Activated CD4-positive, alpha-beta T cell treated with anti-CD3 and anti-CD28 coated beads, Interleukin-2, Interleukin-6, amounts not matched to agents 100 ng/mL and 50 ng/mL, durations not matched to agents 16 hours and 8 hours (primary cell): ENCODE measurements at places on chromosomes 13 and 19.

DNA sequence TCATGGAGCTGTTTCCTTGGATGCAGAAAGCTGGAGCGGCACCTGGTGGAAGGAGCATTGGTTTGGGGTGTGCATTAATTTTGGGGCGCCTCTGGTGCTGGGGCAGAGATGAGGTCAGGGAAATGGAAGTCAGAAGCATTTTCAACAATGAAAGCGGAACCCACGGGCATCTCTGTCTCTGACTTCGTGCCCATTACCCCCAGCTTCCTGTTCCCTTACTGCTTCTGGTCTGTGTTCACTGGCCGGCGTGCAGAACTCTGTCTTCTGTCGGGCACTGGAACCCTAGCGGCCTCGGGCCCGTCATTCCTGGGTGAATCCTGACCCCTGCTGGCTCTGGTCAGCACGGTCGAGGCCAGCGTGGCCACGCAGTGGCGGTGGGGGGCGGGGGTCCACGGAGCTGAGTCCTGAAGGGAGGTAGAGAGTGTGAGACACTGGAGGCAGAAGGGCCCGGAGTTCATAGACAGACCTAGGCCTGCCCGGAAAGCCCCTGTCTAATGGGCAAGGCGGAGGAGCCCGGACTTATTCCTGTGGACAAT is 7.9 kb upstream of the LINGO3 start:
- DNase-seq = no peak

- DNase-seq = no peak
Observed at GRCh38 chr13:61113140-61113658, 302.4 kb downstream of the PCDH20 start.

- DNase-seq = no peak
Observed at GRCh38 chr19:4705413-4706131, 18.1 kb downstream of the DPP9 start.

- no peak for DNase-seq
Observed at GRCh38 chr13:98978280-98978679, 416 bp upstream of the DOCK9 start.

- DNase-seq = no peak
Observed at GRCh38 chr19:49814010-49814409, 918 bp upstream of the FUZ start.

- no peak for DNase-seq
Observed at GRCh38 chr13:67155898-67156722, 74.0 kb downstream of the PCDH9 start.

- DNase-seq = no peak
Observed at GRCh38 chr13:75621147-75621546, 15.0 kb upstream of the LMO7 start.

DNA sequence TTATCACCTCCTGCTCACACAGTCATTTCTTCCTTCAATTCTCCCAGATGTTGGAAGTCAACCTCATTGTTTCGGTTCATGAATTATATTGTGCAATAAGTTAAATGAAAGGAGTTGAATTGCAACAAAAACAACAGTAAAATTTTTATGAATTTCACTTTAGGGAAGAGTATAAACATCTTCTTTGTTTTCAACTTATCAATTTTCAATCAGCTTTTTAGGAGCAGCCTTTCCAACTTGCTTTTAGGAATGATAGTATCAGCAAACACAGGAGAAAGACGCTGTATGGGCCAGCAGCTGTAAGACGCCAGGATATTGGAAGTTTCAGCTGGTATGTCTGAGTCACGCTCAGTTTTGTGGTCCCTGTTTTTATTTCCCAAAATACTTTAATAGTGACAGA is 132.5 kb upstream of the ARGLU1 start:
- DNase-seq = no peak

GRCh38 chr19:7328647-7329046 is 20.1 kb upstream of the ARHGEF18 start:
- DNase-seq = no peak

DNA sequence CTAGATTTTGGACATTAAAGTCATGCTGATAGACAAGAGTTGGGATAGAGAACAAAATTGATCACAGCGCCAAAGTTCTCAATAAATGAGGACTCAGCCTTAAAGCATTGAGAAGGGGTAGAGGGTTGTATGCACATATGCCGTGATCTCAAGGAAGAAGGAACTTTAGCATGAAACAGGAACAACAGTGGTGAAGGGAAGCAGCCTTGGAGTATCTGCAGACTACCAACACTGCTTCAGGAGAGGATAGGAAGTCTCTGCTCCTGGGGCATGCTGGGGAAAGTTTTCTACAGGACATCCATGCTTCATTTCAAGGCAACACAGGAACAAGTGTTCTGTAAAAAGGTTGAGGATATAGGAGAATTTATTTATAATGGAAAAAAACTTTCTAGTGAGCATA is 111.9 kb upstream of the MLNR start:
- no peak for DNase-seq

DNA sequence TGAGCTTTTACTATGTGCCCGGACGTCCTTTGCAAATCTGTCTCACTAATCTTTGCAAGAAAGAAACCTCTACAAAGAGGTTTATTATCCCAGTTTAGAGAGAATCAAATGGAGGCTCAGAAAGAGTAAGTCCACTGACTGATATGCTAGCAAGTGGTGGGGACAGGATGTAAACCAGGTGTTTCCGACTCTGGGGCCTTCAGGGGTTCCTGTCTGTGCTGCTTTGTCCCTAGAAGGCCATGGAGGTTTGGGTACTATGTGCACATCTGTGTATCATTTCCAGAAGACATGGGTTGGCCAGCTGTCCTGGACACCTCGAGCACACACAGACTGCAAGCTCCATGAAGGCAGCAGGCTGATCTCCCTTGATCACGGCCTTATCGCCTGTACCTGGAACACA is 1.2 kb upstream of the KPTN start:
- DNase-seq = peak; percentile 18

DNA sequence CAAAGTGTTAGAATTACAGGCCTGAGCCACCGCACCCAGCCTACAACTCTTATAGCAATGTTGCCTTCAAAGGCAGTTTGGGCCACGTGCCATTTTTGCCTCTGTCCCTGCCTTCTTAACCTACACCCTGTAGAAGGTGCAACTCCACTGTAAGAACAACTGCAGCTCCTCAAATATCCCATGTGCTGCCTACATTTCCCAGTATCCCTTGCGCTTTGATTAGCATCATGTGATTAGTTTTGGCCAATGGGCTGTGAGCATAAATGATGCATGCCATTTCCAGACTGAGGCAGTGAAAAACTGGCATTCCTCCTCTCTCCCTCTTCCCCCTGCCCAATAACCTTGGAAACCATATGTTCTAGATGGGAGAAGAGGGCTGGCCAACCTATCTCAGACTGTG is 75.2 kb upstream of the MRI1 start:
- peak; percentile 40 for DNase-seq

GRCh38 chr13:82976499-82976898 is 905.8 kb downstream of the SLITRK1 start:
- DNase-seq = no peak

- DNase-seq = no peak
Observed at GRCh38 chr19:19482809-19483596, 32.3 kb downstream of the TSSK6 start.

- DNase-seq = no peak
Observed at GRCh38 chr19:5246554-5247155, 94.0 kb downstream of the PTPRS start.

DNA sequence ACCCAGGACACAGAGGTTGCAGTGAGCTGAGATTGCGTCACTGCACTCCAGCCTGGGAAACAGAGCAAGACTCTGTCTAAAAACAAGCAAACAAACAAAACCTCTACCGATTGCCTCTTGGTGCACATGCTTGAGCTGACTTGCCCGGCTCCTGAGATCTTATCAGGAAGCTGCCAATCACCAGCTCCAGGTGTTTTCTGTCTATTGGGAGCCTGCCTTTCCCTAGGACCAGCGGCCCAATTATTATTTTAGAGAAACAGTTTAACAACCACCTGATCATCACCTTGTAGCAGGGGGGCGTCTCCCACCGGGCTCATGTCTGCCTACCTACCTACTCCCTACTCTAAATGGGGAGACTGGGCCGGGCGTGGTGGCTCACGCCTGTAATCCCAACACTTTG is 10.8 kb downstream of the CLEC4M start:
- DNase-seq = no peak

GRCh38 chr13:75404726-75405125 is 77.2 kb downstream of the TBC1D4 start:
- DNase-seq = no peak

- no peak for DNase-seq
Observed at GRCh38 chr19:44573627-44574026, 39.7 kb upstream of the IGSF23 start.

DNA sequence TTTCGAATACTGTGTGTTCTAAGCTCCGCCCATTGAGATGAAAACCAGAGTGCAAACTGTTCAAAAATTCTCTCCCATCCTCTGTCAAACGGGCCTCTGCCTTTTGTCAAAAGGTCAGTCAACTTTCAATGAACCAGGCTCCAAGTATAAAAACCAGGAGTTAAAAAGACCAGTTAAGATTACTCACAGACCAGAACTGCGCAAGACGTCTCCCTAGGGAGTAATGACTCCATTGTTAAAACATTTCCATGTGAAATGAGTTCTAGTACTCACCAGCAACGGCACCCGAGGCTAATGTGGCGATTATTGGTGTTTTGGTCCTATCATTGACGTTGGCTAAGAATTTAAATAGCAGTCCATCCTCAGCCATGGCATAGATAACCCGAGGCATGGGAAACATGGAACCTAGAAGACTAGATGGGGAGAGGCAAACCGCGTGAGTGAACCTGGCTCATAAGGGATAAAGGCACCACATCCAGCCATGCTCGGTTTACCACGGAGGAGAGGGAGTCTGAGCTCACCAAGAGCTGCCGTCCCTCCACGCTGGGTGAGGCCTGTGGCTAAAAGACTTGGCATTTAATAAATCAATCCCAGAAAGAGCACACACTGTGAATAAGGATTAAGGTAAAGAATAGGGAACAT is 73.3 kb downstream of the SLC7A1 start:
- DNase-seq = no peak

DNA sequence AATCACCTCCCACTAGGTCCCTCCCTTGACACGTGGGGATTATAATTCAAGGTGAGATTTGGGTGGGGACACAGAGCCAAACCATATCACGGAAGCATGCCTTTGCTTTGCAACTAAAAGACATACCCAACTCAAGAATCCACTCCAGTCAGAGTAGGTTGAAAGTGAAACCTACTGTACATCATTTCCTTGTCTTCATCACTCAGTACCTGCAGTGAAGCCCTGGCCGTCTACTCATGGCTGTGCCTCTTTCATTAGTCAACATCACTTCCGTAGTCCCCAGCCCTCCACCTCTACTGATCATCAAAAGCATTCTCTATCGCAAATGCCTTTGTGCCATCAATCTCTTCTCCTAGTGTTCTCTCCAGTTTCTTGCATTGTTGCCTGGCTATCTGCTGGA is 343.1 kb upstream of the ARGLU1 start:
- no peak for DNase-seq
